ENCODE measurements at places on chromosomes 11 and 22. TPM values are rescaled to one million over a fixed set of nuclear protein-coding genes. Genes with fewer than 3 reads are reported as not detected.

DNA sequence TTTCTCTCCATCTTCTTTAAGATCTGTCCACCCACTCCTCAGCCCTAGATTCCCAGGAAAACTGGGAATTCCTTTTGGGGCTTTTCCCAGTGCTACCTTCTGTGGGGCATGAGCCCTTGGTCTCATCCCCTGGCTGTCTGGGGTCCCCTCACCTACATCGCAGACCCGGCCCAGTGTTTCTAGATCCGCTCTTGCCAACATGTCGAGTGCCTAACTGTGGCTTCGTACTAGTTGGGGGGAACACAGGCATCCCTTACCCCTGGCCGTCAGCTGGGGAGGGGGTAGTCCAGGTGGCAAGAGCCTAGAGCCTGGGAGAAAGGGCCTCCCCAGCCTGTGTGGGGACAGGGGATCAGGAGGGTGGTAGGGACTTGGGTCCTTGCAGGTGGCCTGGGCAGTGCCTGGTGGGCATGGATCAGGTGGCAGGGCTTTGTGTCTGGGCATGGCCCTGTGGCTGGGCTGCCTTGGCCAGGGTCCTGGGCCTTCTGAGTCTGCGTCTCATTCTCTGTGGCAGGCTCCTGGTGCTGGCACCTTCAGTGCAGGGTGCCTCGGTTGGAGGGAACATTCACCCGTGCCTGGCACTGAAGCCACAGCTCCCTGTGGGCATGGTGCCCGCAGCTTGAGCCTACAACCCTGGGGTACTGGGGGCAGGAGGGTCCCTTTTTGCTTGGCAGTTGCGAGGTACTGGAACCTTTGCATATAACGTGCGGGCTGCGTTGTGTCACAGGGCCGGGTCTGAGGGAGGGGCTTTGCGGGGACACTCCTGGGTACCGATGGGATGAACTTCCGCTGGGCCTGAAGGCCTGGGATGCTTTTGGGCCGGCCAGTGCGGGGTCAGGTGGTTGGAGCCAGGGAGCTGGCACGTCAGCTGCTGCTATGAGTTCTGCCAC is 4.1 kb downstream of the KCNQ1 start:
- H3K27ac ChIP-seq = no peak overlapping the region
- DNase-seq = peak; percentile 65
- H3K4me3 ChIP-seq = no peak overlapping the region

DNA sequence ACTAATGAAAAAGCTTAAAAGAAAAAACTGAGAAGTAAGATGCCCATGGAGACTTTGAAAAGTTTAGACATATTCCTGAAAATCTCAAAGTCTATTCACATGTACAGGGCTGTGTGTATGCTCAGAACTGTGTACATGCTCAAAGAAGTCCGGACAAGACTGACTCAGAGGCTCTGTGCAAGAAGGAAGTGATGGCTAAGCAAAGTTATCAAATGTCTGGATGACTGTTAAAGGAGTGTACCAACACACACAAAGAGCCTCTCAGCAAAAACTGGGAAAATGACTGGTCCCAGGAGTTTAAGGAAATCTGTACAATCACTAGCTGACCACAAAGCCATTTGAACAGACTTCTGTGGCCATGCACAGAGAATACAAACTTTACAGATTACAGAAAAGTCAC is 33.1 kb upstream of the ARHGAP32 start:
- peaks cover 13% of the 10 kb centered on the region for H3K4me1 ChIP-seq
- no peaks in the 10 kb centered on the region for H3K27me3 ChIP-seq
- no peak overlapping the region for H3K4me3 ChIP-seq
- no peaks in the 10 kb centered on the region for H3K36me3 ChIP-seq
- H3K27ac ChIP-seq = no peak overlapping the region
- DNase-seq = no peak

Gene TRIM51
- not detected for polyA plus RNA-seq

DNA sequence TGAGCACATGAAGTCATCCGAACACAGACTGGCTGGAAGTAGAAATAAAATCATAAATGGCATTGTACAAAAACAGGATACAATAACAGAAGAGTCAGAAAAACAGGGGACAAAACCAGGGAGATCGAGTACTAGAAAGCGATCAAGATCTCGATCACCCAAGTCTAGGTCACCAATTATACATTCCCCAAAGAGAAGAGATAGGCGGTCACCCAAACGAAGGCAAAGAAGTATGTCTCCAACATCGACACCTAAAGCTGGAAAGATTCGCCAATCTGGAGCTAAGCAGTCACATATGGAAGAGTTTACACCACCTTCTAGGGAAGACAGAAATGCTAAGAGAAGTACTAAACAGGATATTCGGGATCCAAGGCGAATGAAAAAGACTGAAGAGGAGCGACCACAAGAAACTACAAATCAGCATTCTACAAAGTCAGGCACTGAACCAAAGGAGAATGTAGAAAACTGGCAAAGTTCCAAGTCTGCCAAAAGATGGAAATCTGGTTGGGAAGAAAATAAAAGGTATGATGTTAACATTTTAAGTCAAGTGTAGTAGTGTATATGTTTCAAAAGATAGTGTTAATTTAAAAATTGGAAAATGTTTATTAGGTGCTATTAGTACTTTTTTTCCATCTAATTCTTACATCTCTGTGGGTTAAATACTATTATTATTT is 9.4 kb downstream of the PCF11 start:
- no peaks in the 10 kb centered on the region for H3K27me3 ChIP-seq
- no peak overlapping the region for H3K4me3 ChIP-seq
- no peak for DNase-seq
- peaks cover 35% of the 10 kb centered on the region for H3K4me1 ChIP-seq
- no peak overlapping the region for H3K27ac ChIP-seq

GRCh38 chr11:33110083-33110482 is 51.2 kb downstream of the CSTF3 start:
- DNase-seq = no peak
- no peaks in the 10 kb centered on the region for H3K27me3 ChIP-seq
- H3K36me3 ChIP-seq = peaks cover 2% of the 10 kb centered on the region
- no peak overlapping the region for H3K4me3 ChIP-seq

- no peaks in the 10 kb centered on the region for H3K36me3 ChIP-seq
- H3K4me1 ChIP-seq = peaks cover 7% of the 10 kb centered on the region
- DNase-seq = no peak
- no peaks in the 10 kb centered on the region for H3K27me3 ChIP-seq
- no peak overlapping the region for H3K4me3 ChIP-seq
These were observed 782 bp upstream of the TTC12 start for GRCh38 chr11:113313601-113314000.

Gene SCGB1D2
- not detected for polyA plus RNA-seq

Gene MIOX
- 1.5 TPM for polyA plus RNA-seq

- H3K4me3 ChIP-seq = no peak overlapping the region
- H3K4me1 ChIP-seq = no peaks in the 10 kb centered on the region
- no peak overlapping the region for H3K27ac ChIP-seq
- H3K27me3 ChIP-seq = no peaks in the 10 kb centered on the region
- DNase-seq = no peak
These were observed 24.8 kb upstream of the NRIP3 start for GRCh38 chr11:9028581-9028980.

- H3K36me3 ChIP-seq = no peaks in the 10 kb centered on the region
- H3K4me1 ChIP-seq = no peaks in the 10 kb centered on the region
- H3K27ac ChIP-seq = peak within 1 kb of the TSS; percentile 27
- H3K4me3 ChIP-seq = peak within 1 kb of the TSS; percentile 77
- H3K27me3 ChIP-seq = no peaks in the 10 kb centered on the region
- DNase-seq = peak; percentile 90
These were observed at the start of gene TBCEL for GRCh38 chr11:121023848-121024751. TSS of gene TBCEL (plus strand) at chr11:121024102. CDS start at chr11:121045691, 21,589 bp downstream.

Gene OR5B21
- not detected for polyA plus RNA-seq

Gene TSGA10IP
- not detected for polyA plus RNA-seq

DNA sequence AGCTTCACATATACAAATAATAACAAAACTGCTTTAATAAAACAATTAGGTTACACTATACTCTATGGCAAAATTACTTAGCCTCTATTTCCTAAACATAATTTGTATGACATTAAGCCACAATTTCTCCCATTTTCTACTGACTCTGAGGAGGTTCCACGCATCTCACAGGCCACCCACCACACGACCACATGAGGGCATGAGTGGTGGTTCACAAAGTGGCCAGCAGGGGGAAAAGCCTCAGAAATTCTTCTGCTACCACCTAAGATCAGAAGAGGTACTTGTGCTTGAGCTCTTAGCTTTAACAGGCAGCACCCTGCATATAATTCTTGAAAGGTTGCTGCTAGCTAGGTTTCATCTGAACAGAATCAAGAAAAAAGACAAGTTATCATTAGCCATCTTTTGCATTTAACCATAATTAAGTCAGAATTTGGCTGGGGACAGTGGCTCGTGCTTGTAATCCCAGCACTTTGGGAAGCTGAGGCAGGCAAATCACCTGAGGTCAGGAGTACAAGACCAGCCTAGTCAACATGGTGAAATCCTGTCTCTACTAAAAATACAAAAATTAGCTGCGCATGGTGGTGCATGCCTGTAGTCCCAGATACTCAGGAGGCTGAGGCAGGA is 7.7 kb downstream of the LPXN start:
- peaks cover 14% of the 10 kb centered on the region for H3K4me1 ChIP-seq
- peak; percentile 67 for DNase-seq
- no peaks in the 10 kb centered on the region for H3K27me3 ChIP-seq
- no peaks in the 10 kb centered on the region for H3K36me3 ChIP-seq

GRCh38 chr11:10072841-10073240 is 221.2 kb downstream of the SBF2 start:
- H3K27ac ChIP-seq = no peak overlapping the region
- no peaks in the 10 kb centered on the region for H3K4me1 ChIP-seq
- no peaks in the 10 kb centered on the region for H3K36me3 ChIP-seq
- DNase-seq = no peak
- H3K27me3 ChIP-seq = no peaks in the 10 kb centered on the region

DNA sequence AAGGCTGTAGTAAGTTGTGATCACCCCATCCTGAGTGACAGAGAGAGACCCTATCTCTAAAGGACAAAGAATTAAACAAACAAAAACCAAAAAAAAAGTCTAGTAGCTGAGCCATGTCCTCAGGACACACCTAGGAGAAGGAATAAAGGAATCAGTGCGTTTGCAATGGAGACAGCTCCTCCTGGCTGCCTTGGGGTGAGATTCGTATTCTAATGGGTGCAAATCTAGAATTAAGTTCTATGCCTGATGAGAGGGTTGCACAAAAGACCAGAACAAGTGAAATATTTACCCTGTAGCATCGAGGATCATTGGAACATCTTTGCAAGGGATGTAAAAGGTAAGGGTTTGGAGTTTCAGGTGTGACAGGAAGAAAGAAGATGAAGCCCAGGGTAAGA is 70.3 kb upstream of the BMAL1 start:
- no peak overlapping the region for H3K4me3 ChIP-seq
- H3K4me1 ChIP-seq = no peaks in the 10 kb centered on the region
- no peak for DNase-seq
- no peaks in the 10 kb centered on the region for H3K27me3 ChIP-seq
- H3K27ac ChIP-seq = no peak overlapping the region

- DNase-seq = no peak
- H3K27ac ChIP-seq = no peak overlapping the region
- no peak overlapping the region for H3K4me3 ChIP-seq
These were observed 168.5 kb downstream of the ARHGAP42 start for GRCh38 chr11:100855466-100856067.

DNA sequence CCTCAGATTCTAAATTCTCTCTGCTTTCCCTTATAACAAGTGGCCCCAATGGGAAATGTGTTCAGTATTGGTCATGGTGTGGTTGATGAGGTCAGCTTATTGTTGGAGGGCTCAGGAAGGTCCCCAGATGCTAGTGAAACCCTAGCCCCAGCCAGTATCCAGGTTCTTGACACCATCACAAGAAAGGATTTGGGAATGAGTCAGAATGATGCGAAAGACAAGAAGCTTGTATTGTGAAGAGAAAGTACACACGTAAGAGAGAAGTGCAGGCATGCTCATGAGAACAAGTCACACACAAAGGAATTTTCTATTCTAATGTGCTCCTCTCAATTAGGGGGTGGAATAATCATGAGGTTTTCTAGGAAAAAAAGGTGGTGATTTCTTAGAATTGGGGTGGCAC is 34.9 kb upstream of the TRPC6 start:
- H3K36me3 ChIP-seq = no peaks in the 10 kb centered on the region
- H3K27ac ChIP-seq = no peak overlapping the region
- no peak overlapping the region for H3K4me3 ChIP-seq
- no peak for DNase-seq
- H3K4me1 ChIP-seq = no peaks in the 10 kb centered on the region

- no peaks in the 10 kb centered on the region for H3K4me1 ChIP-seq
- H3K36me3 ChIP-seq = no peaks in the 10 kb centered on the region
- H3K27ac ChIP-seq = no peak overlapping the region
- no peak for DNase-seq
- no peak overlapping the region for H3K4me3 ChIP-seq
These were observed 35.9 kb upstream of the MUC15 start for GRCh38 chr11:26607725-26608506.

GRCh38 chr11:33234397-33235190 is 22.6 kb upstream of the HIPK3 start:
- peak overlapping the region; percentile 8 for H3K27ac ChIP-seq
- H3K36me3 ChIP-seq = no peaks in the 10 kb centered on the region
- H3K27me3 ChIP-seq = no peaks in the 10 kb centered on the region
- no peak for DNase-seq
